ENCODE measurements at places on chromosomes 11 and 22.

DNA sequence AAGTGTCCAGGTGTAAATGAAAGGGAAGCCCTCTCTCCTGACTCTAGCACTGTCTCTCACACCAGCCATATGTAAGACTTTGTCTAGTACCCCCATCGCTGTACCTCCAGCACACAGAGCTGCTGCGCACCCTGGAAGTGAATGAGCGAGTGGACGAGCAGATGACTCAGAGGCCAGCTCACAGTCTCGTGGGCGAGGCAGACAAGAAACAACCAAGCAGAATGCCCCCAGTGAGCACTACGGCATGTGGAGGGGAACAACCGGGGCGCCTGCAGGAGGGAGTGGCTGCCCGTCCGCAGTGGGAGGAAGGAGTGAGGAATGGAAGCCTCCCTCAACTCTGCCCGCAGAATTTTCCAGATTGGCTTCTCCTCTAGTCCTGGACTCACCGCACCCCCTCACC, 46.4 kb downstream of the MCM5 start:
- no peak for DNase-seq

DNA sequence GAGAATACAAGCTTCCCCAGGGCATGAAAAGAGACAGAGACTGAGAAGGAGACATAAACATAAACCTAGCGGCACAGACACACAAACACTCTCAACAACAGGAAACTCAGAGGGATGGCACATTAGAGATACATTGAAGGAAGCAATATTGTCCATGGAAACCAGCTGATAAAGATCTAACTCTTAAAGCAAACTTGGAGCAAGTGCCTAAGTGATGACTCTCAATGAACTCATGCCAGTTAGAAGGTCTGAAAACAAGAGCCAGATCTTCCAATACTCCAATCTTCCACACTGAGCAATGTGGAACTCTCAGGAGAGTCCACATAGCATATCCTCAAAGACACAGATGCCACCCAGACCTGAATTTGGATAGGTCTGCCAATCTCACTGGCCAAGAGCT, 168.8 kb upstream of the ISX start:
- no peak for DNase-seq

DNA sequence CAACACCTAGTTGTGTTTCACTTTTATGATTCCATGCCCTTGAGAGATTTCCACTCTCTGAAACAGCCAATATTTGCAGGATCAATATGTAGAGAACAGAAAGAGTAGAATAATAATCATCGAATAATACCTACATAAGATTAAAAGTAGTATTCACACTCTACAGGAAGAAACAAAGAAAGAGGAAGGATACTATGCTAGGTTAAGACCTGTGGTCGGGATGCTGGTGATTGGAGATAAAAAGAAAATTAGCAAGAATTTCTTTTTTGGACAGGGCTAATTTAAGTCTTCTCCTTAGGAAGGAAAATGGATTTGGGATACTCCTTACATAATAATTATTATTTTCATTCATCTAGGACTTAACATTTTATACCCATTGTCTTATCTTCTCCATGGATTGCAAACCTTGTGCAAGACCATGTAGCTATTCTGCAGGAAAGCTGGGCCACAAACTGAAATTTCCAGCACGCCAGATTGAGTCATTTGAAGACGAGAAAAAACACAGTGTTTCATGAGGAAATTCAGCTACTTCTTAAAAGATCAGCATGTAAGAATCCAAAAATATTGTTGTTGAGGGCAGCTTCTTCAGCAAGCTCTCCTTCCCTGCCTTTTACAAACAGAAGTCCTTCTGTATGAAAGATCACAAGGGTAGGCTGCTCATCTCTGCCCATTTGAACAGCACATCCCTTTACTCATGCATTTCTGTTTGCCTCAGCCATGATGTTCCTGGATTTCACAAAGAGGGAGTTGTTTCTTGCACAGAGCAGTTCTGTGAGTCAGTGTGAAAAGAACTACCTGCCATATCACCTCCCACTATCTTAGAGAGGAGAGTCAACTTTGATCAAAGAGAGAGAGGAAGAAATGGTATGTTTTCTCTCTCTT, 90.7 kb downstream of the FAM76B start:
- no peak for DNase-seq

- no peak for DNase-seq
These were observed 46.7 kb downstream of the IGLL1 start for GRCh38 chr22:23533328-23533762.

DNA sequence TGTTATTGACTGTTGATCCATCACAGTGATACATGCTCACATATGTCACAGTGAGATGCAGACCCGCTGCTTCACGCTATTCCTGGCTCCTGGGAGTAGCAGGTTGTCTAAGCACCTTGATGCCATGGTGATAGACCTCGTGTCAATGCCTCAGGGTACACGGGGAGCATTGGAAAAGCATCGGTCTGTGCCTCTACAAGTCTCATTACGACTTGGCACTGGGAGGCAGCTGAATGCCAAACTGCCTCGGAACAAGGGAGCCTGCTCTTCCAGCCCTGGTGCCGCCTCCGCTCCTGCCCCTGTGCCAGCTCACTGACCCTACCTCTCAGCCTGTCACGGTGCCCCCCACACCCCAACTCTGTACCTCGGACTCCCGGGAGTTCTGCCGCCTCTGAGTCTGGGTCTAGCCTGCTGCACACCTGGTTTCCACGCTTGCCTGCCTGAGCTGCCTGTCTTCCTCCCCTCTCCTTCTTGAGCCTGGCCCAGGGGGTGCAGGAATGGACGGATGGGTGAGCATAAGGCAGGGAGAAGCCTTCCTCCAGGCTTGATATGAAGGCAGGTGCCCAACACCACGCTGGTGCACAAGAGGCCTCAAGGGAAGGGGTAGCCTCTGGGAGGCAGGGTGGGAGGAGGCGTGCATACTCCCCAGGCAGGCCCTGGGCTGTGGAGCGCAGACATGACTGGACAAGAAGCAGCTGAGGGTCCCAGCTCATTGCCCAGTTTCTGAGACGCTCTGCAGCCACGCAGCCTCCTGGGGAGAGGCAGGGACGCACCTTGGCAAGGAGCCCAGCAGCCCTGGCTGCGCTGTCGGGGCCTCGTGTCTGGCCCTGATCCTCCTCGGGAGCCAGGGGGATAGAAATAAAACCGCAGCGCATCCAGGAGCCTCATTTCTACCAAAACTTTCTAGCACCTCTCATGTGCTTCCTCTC, 1.8 kb upstream of the NFAM1 start:
- DNase-seq: no peak

GRCh38 chr11:78547931-78548705, 26.5 kb downstream of the NARS2 start:
- no peak for DNase-seq

DNA sequence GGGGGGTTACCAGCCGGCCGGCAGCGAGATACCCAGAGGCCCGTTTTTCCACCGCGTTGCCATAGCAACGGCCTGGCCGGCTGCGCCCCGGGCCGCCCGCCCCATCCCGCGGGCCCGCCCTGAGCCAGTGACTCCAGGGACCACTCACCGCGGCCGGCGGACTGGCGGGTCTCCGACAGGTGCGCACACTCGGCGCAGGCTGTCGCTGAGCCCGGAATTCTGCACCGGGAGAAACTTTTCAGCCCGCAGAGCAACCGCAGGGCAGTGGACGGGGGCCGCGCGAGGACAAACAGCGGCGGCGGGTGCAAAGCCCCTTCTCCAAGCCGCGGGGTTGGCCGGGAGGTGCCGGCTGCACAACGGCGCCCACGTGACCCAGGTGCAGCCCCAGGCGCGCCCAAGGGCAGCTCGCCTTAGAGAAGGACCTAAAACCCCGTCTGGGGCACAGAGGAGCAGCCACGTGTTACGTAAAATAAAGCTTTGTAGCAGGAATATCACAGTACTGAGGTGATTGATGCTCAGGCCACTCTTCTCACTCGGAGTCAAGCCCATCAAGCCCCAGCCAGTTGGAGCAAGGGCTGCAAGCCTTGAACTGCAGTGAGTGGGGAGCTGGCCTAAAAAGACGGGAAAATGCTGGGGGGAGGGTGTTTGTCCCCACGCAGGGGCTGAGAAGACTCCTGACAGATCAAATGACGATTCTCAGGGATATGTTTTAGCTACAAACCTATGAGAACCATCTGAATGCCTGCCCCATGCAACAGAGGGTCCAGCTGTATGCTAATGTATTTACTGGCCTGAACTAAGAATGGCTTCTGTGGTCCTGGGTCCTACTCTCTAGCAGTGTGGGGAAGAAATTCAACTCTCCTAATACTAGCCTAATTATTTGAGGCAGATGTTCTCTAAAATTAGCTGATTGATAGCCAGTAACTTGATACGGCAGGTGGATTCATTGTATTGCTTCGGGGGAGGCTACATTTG, at the start of gene STK33:
Gene STK33 (minus strand): TSS at position 294 of the 975 bp plus-strand sequence. CDS start 119,323 bp downstream, outside the sequence.
- no peak for DNase-seq

DNA sequence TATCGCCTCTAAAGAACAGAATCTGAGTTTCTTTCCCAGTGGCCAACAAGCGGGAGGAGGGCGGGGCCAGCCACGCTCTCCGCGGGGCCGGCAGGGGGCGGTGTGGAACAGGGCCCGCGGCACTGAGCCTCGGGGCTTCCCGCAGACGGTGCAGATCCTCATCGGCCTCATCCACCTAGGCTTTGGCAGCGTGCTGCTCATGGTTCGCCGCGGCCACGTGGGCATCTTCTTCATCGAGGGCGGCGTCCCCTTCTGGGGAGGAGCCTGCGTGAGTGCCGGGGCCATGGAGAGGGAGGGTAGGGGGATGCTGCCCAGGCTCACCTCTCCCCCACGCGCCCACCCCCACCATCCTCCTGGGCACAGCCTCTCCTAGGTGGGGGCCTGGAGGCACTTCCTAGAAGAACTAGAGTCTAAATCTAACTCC, 10.7 kb downstream of the MS4A15 start:
- DNase-seq: no peak

DNA sequence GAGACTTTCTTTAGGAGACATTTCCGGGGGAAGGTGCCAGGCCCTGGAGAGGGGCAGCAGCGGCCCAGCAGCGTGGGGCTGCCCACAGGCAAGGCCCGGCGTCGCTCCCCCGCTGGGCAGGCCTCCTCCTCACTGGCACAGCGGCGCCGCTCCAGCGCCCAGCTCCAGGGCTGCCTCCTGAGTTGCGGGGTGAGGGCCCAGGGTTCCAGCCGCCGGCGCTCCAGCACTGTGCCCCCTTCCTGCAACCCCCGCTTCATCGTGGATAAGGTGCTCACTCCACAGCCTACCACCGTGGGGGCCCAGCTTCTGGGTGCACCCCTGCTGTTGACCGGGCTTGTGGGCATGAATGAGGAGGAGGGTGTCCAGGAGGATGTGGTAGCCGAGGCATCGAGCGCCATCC, 15.2 kb upstream of the MDK start:
- DNase-seq: no peak

GRCh38 chr22:40300884-40301672, 45.2 kb upstream of the ADSL start:
- DNase-seq: no peak

DNA sequence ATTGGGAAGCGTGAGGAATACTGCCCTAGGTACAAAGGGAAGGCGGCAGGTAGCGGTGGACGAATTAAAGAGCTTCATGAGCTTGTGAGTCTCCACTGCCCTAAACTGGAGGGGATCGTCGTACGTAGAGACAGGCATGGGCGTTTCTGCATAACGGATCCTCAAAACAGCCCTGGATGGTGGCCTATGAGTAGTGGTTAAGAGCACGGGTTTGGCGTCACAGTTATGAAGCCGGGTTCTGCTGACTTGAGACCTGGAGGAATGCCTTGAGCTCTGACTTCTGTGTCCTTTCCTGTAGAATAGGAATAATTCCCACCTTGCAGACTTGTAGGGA, 335 bp downstream of the TMEM138 start:
- DNase-seq: no peak

DNA sequence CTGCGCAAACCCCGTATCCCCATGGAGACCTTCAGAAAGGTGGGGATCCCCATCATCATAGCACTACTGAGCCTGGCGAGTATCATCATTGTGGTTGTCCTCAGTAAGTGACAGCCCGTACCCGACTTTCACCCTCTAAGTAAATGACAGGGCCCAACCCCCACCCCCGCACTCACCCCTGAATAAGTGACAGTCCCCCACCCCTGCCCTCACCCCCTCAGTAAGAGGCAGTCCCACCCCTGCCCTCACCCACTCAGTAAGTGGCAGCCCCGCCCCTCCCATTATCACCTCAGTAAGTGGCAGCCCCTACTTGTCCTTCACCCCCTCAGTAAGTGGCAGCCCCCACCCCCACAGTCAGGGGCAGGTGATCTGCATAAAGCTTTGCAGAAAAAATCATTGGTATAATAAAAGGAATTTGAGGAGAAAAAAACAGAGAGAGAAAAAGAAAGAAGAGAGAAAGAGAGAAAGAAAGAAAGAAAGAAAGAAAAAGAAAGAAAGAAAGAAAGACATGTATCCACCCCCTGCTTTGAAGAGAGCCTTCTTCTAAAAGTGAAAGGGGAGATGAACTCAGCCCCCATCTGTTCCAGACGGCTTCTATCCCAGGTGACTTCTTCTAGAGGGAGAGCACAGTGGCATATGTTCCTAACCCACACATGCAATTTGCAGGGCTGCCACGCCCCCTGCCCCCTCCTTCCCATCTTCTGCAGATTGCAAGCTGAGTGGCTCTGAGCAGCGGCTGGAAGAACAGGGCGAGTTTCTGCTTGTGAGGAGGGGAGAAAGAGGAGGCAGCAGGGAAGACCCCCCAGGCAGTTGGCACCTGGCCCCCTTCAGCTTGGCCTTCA, 12.5 kb upstream of the SMIM35 start:
- DNase-seq: no peak

- no peak for DNase-seq
These were observed 1.0 kb downstream of the RIC3 start for GRCh38 chr11:8167796-8168195.

- no peak for DNase-seq
These were observed 297.2 kb upstream of the ANO5 start for GRCh38 chr11:21895686-21896085.

- no peak for DNase-seq
These were observed 7.9 kb upstream of the CTSC start for GRCh38 chr11:88345408-88345807.

DNA sequence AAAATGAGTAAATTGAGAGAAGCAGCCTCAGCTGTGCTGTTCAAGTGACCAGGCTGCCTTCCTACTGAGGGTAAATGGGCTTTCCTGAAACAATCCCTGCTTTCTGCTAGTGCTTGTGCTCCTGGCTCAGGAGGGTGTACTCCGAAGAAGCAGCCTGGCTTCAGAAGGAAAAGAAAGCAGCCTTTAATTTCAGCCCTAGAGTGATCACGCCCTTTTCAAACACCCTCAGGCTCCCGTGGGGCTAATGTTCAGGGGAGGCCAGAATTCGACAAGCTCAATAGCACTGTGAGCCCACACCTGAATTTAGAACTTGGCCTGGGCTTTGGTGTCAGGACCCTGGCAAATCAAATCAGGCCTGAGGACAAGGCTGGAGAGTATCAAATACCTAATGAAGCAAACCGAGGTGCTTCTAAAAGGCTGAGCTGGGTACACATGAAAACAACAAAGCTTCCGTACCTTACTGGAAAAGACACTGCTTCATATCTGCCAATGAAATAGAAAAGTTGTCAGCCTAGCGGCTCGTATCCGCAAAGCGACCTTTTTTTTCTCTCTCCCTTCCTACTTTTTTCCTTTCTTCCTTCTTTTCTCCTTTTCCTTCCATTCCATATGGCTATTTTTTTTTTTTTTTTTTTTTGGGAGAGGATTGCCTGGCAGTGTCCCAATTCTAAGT, 387.8 kb downstream of the SOX6 start:
- DNase-seq: no peak

GRCh38 chr22:46180370-46181137, 30.2 kb downstream of the PPARA start:
- no peak for DNase-seq
